ENCODE measurements at places on chromosomes 1 and 21.
A peak's percentile ranks its signal among the peaks of the same experiment; 100 is the strongest.

GRCh38 chr21:38831526-38832467, 26.1 kb downstream of the ETS2 start:
- no peak for DNase-seq

- DNase-seq = no peak
Measured at GRCh38 chr1:161166669-161167548, 683 bp downstream of the PPOX start.

DNA sequence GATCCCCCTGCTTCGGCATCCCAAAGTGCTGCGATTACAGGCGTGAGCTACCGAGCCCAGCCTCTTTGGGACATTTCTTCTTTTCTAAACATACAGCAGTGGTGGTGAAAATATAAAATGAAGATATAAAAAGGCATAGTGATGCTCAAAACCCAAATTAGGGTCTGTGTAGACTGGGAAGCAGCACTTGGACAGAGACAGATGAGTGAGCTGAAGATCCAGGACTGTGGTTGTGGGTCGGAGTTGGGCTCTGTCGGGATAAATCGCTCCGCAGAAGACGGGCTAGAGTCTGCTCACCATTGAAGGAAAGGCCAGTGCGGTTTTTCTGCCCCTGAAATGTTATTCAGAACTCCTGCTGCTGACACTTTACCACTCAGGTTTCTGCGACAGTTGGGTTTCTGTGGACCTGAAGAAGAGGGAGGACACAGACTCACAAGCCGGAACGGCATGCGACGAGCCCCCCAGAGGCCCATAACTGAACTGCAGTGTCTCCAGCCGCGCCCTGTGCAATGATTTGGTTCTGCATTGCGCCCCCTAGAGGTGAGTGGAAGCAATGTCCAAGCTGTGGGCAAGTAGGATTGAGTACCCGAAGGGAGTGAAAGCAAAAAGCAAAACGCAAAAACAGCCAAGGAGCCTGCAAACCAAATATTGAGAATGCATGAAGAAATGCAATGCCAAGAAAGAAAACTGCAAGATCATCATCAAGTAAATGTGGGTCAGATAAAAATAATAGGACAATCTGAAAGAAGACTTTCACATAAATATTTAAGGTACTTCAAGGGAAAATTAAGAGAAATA, 66.6 kb downstream of the GABPA start:
- DNase-seq = peak; percentile 76

- DNase-seq = no peak
Measured at GRCh38 chr1:87612956-87613355, 284.3 kb downstream of the LMO4 start.

- no peak for DNase-seq
Measured at GRCh38 chr1:161915051-161915503, 108.6 kb downstream of the OLFML2B start.

- no peak for DNase-seq
Measured at GRCh38 chr1:43531107-43531905, 623 bp downstream of the PTPRF start.

GRCh38 chr1:193285641-193286040, 99.2 kb upstream of the B3GALT2 start:
- no peak for DNase-seq

DNA sequence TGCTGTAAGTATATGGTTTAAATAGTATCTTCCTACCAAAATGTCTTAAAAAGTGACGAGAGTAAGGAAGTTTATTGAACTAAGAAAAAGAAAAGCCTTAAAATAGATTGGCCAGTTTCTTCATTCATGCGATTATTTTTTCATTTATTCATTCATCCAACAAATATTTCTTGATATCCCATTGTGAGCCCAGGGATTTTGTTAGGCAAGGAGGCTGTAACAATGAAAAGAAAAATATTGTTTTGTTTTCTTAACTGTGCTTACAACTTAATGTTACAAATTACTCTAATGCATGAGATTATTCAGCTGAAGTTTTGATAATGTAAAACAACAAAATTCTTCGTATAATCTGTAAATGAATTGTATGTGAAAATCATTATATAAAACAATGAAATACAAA, 882.0 kb downstream of the LTN1 start:
- DNase-seq = no peak

DNA sequence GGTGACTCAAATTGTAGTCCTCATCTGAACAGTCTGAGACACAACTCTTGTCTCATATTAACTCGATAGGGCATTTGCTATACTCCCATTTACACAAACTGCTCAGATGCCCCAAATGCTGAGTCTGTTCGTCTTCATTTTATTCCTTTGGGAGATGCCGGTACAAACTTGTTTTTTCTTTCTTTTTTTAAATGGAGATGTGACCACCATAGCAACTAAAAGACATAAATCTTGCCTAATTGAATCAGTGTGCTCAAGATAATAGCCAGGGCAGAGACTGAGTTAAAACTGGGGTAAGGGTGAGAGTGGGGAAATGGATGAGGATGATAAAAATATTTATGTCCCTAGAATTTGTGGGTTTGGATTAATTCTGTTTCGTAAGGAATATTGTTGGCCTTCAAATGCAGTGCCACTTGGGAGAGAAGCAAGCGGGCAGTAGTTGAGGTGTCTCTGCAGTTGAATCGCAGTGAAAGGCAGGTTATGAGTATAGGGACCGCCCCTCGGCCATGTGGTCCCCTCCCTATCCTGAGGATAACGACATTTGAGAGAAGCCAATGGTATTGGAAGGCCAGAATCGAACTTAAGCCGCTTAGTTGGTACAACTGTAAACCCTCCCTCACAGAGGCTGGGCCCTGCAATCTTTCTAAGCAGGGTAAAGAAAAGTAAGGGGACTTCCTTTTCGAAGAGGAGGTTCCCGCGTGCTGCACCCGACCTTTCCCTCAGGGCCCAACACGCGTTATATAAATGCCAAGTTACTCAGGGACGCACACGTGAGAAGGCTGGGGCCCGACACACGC, 859 bp upstream of the LRRC8B start:
- no peak for DNase-seq

DNA sequence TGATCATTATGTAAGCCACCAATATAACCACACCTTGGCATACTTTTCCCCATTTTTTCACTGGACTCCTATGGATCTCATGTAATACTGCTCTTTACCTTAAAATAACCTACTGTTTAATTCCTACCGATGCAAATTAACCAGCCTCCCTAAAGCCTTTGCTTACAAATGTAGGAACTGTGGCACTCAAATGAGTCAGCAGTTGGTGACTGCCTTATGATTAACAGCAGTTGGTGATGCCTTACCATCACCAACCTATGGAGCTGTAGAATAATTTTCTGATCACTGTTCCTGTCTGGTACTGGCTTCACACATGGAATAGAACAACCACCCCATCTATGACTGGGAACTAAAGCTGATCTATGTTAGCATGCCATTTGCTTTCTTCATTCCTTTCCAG, 7.8 kb upstream of the NUDT17 start:
- no peak for DNase-seq

DNA sequence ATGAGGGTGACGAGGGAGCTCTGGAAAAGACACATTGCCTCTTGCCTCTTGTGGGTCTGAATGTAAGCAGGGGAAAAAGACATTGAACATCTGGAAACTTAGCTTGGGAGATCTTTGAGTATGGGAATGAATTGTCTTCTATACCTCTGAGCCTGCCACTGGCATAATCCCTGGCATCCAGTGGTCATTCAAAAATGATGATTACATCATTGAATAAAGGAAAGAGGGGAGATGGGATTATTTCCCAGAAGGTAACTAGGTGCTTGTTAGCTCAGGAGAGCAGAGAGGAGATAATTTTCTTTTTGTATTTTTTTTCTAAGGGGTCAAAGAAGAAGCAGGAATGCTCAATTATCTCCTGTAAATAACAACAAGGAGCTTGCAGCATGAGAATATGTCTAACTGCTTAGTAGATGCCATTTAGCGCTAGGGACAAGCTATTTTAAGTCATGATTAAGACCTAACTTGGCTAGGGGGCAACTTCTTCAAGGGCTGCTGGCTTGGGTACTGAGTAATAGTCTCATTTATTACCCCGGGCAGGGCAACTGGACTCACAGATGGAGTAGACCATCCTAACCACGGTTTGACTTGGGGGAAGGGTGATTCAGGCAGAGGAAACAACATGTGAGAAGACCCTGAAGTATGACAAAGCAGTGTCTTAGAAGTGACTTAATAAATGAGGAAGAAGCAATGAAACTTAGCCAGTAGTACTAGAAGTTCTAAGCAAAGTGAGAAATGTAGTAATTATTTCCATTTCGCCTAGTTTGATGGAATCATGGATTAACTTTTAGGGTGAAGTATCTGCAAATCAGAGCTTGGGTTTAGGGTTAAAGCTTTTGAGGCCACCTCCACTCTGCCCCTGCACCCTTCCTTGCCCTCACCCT, 11.0 kb upstream of the XCL2 start:
- no peak for DNase-seq

GRCh38 chr1:213443415-213443814, 392.4 kb downstream of the RPS6KC1 start:
- DNase-seq = no peak

- DNase-seq = no peak
Measured at GRCh38 chr1:228089519-228090380, 7.2 kb downstream of the ARF1 start.

DNA sequence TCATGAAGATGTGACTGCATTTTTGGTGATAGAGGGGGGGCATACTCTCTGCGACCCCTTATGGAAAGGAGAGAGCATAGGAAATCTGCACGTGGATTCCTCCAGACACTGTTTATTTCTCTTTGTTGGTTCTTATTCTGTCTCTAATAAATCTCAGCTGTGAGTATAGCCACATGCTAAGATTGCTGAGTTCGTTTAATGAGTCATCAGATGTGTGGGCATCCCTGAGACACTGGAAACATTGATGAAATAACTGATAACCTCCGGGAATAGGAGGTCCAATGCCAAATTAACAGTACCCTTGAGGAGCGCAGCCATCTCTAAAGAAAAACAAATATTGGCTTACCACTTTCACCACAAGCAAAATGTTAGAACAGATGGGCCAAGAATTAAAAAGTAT, 880.2 kb upstream of the NEGR1 start:
- DNase-seq = no peak

DNA sequence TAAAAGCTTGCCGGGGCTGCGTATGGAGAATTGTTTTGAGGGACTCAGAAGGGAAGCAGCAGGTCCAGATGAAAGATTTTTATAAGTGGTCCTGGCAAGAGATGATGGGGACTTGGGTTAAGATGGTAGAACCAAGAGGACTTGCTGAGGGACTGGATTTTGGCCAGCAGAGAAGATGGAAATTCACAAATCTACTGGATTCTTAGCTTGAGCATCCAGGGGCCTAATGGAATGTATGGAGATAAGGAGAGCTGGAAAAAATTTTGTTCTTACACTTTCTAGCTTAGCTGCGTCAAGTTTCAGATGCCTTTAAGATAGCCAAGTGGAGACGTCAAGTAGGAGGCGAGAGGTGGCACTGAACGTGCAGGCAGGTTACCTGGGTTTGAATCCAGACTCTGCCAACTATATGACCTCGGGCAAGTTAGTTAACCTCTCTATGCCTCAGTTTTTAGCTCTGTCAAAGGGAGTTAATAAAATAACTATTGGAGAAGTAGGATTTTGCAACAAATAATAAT, 3.4 kb upstream of the RBP7 start:
- no peak for DNase-seq

DNA sequence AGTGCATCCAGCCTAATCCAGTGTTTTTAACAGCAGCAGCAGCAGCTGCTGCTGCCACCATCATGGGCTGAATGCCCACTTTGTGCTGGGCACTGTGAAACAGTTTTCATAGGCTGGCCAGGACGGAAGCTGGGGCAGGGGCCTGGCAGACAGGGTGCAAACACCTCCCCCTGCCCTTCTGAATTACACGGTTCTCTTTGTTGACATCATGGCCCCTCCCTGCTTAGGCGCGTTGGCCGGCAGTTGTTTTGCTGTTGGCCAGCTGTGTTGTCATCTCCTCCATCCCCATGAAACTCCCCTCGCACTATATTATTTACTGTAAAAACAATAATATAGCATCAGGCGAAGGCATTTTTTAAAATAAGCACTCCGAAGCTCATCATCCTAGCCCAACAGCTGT, 33.1 kb downstream of the PTPRU start:
- no peak for DNase-seq

DNA sequence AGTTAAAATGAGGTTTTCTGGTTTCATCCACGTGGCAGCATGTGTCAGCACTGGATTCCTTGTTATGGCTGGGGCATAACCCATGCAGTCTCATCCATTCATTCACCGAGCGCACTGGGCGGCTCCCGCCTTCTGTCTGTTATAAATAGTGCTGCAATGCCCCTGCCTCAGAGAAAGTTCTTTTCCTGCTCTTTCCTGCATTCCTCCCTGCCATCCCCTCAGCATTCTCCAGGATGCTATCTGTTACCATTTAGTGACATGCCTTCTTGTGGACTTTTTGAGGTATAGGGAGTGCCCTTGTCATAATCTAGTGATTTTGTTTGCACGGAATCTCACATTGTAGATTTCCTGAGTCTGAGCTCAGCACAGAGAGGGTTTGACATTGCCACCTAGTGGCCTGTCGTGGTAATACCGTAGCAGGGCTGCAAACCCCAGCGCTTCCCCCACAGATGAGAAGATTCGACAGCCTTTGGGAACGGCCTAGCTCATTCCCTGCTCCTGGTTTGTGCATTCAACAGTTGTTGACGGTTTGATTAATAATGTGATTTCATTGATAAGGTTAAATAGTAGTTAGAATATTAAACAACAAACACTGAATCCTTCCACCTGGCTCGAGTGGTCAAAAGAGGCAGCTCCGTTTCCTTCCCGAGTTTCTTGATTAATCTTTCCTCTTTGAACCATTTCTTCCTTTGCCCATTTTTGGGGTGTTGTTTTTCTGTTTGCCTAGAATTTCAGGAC, 46.3 kb downstream of the UMODL1 start:
- peak; percentile 62 for DNase-seq

DNA sequence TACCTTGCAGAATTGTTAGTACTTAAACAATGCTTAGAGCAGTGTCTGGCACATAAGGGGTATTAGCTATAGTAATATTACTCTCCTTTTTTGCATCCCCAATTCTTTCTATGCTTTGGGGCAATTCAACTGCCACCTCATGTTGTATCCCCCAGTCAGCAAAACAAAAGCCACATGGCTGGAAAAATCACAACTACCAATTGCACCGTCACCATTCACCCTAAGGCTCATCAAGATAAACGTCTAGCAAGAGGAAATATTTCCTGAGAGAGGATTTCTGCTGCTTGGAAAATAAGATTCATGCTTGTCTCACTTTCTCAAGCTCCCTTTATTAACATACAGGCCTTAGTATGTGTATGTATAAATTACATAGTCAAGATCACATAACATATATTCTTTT, 12.1 kb upstream of the TLR5 start:
- DNase-seq = no peak

DNA sequence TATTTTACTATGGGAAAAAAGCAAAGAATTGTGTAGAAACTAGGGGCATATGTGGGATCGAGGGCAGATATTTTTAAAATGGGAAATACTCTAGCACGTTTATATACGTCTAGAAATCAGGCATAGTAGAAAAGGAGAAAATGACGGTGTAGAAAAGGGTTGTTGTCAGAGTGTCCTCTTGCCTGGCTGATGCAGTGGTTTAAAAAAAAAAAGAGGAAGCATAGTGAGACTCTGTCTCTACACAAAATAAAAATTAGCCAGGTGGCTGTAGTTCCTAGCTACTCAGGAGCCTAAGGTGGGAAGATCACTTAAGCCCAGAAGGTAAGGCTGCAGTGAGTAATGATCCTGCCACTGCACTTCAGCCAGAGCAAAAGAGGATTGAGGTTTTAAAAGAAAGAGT, 64.7 kb upstream of the LRRC7 start:
- DNase-seq = no peak

- DNase-seq = no peak
Measured at GRCh38 chr1:27021354-27022031, 8.8 kb upstream of the TENT5B start.

All from activated T-helper 1 cell treated with anti-CD3 and anti-CD28 coated beads, Interleukin-2, amount 50 U/mL, for 16 hours (primary cell).